ENCODE measurements at places on chromosomes 7 and 10. TPM values are rescaled to one million over a fixed set of nuclear protein-coding genes. Genes with fewer than 3 reads are reported as not detected.

Gene TSPAN15
- total RNA-seq, result 105 TPM

Gene GPR37
- total RNA-seq, result 0.62 TPM

Gene FBXL13
- 0.42 TPM for total RNA-seq

Gene ADCY1
- total RNA-seq, result 2.5 TPM

Gene CPA5
- not detected for total RNA-seq

Gene KCP
- 0.17 TPM for total RNA-seq

Gene DBNL
- total RNA-seq, result 66.9 TPM

Gene CDH23
- 2.2 TPM for total RNA-seq

Gene CYP3A4
- not detected for total RNA-seq

Gene CYP2W1
- 0.03 TPM for total RNA-seq

Gene PKD2L1
- total RNA-seq, result 0.15 TPM

Data from A549 treated with DMSO at 1 μM for 4 hours (cell line).